ENCODE measurements at places on chromosomes 3 and 15.
A peak's percentile ranks its signal among the peaks of the same experiment; 100 is the strongest.

DNA sequence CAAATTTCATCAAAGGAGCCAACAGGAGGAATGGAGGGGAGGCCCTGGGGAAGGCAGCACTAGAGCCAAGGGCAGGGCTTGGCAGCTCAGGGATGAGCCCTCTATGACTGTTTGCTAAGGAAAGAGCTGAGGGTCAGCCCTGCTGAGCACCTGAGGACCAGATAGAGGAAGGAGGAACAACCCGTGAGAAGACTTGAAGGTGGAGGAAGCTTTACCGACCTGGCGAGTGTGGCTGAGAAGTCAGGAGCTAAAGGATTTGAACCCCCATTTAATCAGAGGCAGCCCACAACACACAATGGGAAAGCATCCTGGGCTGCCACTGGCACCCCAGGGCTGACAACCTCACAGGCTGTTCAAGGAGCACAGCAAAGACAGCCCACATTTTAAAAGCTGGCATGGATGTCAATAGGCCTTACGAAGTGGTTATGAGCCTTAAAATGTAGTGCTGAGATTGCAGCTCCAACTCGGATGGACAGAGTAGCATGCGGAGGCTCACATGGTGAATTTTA, 20.7 kb upstream of the LRRC2 start:
- no peak for DNase-seq

GRCh38 chr3:46835054-46835453, 28.2 kb downstream of the MYL3 start:
- DNase-seq: no peak

GRCh38 chr15:38524156-38524555, 40.5 kb downstream of the RASGRP1 start:
- no peak for DNase-seq

GRCh38 chr3:83438188-83438587, 1520.6 kb upstream of the CADM2 start:
- DNase-seq: no peak

- peak; percentile 11 for DNase-seq
Measured at GRCh38 chr15:97234851-97235610, 725.5 kb upstream of the ARRDC4 start.

- DNase-seq: no peak
Measured at GRCh38 chr3:136657526-136657925, 94.7 kb downstream of the STAG1 start.

- no peak for DNase-seq
Measured at GRCh38 chr15:74252291-74252690, 16.2 kb downstream of the CCDC33 start.

DNA sequence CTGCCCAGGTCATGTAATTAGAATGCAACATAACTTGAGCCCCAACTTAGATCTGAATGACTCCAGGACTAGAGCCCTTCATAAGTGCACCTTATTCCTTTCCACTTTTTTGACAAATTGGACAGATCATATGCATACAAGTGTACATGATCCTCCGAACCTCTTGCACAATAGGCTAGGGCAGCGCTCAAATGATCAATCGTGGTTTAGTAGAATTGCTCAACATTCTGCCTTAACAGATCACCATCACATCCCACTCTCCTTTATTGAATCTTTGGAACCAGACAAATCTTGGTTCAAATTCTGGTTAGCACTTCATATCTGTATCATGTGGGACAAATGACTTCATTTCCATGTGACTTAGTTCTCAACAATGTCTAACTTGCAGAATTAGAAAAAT, 106.8 kb upstream of the CDIN1 start:
- no peak for DNase-seq

DNA sequence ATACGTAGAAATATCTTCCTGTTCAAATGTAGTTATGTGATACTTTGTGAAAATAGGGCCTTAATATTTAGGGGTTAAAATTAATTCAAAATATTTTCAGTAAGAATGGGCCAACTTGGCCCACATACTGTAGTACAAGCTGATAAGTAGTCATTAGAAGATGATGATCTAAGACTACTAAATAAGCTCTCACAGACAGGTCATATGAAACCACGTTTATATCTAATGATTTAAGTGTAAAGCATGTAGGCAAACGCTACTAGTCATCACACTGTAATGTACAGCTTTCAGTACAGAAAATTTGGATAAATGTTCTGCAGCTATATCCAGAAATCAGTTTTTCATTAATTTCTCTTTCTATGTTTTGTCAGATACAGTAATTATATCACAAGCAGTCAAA, 228.6 kb downstream of the UBE2E2 start:
- no peak for DNase-seq

DNA sequence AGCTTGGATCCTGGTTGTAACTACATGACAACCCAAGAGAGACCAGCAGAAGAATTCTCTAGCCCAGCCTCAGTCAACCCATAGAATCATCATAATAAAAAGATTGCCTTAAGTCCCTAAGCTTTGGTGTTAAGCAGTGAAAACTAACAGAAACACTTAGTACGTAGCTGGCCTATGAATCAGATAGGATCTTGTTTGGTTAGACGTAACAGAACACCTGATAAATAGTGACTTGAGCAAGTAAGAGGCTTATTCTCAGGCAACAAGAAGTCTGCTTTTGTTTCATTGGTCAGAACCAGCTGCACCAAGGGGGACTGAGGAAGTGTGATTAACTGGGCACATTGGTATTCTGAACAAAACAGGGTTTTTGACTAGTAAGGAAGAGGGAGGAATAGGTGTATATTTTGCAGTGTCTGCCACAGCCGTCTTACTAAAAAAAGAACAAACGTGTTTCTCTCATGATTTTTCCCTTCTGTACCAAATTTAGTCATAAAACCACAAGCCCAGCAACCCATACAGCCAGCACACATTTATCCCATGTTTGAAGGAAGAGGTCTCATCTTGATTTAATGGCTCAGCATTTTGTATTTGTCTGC, 53.3 kb upstream of the GLCE start:
- DNase-seq: no peak

DNA sequence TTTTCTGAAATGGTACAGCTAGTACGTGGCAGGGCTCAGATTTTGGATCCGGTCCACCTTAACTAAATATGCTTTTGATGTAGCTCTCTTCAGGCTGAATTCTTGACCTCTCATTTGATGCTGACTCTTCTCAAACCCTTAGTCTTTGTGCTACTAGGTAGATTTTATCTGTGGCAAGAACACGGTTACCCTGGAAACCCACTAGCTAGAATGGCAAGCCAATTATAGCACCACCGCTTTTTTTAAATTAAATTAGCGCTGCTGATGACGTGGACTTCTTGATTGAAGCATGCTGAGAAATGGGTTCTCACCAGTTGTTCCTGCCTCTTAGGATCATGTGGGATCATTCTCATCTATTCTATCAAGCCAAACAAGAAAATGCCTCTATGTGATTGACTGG, 421.5 kb downstream of the LPP start:
- no peak for DNase-seq

GRCh38 chr3:22101811-22102210, 350.8 kb upstream of the ZNF385D start:
- no peak for DNase-seq

DNA sequence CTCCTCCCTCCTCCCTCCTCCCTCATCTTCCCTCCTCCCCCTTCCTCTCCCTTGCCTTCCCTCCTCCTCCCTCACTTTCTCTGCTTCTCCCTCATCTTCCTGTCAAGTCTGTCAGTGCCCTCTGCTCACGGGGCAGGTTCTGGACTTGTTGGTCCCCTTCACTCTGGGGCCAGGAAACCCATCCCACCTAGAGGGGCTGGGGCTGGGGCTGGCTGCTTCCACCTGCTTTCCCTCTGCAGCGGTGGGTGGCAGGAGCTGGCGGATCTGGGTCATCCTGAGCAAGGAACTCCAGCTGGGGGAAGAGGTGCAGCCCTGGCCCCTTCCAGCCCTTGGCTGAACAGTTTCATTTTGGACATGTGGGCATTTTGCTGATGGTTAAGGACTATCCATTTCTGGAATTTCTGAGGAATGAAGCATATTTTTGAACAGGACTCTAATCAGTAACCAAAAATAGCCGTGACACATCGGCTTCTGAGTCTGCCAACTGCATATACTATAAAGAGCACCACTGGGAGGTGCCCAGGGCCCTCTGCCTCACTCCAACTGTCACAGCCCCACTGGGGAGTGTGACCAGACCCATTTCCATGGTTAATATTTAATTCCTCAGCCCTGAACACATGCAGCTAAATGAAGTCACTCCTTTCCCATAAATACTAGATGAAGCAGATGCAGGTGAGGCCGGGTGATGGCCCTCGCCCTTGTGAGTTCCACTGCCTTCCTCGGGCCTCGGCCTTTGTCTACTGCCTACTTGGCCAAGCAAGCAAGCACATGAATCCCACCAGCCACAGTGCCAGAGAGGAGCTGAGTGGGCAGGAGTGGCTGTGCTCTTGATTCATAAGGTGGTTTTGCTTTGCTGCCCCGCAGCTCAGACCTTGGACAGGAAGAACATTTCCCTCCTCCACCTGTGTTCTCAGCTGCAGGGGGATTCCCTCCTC, 39.8 kb downstream of the CHDH start:
- no peak for DNase-seq

- no peak for DNase-seq
Measured at GRCh38 chr3:16331319-16331883, 66.4 kb downstream of the OXNAD1 start.

DNA sequence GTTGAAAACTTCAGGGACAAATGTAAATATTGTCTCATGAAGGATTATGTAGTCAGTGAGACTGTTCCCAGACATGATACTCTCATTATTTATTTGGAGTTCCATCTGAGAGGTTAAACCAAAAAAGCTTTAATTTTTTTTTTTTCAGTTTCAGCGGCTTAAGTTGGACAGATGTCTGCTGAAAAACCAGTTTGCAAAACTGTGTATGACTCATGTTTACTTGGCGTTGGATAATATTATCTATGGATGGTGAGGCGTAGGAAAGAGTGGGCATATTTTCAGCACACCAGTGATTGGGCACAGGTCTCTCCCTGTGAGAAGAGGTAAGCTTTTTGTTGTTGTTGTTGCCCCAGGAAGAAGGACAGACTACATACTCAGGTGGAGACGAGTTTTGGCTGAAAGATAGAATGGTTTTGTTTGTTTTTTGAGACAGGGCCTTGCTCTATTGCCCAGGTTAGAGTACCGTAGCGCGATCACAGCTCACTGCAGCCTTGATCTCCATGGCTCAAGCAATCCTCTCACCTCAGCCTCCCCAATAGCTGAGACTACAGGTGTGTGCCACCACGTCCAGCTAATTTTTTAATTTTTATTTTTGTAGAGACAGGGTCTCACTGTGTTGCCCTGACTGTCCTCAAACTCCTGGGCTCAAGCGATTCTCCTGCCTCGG, 16.4 kb upstream of the ANXA2 start:
- DNase-seq: no peak

- no peak for DNase-seq
Measured at GRCh38 chr15:74427607-74428441, 5.9 kb downstream of the SEMA7A start.

GRCh38 chr15:92524874-92525565, 130.6 kb downstream of the FAM174B start:
- no peak for DNase-seq

DNA sequence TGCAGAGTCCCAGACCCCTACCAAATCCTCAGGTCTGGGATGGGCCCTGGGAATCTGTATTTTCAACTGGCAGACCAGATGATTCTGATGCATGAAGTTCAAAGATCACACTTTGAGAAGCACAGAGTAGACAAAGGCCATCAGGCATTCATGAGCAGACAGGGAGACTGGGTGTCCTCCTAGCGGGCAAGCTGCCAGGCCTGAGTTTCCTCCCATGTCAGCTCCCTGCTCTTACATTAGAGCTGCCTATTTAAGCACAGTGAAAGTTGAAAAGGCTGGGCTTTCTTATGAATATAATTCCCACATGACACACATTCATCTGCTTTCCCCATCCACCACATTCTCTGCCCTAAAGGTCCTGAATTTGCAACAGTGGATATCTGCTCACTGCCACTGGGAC, 14.0 kb downstream of the CAPN3 start:
- DNase-seq: no peak
